T-cell (primary cell): ENCODE measurements at places on chromosomes 12 and 14.

DNA sequence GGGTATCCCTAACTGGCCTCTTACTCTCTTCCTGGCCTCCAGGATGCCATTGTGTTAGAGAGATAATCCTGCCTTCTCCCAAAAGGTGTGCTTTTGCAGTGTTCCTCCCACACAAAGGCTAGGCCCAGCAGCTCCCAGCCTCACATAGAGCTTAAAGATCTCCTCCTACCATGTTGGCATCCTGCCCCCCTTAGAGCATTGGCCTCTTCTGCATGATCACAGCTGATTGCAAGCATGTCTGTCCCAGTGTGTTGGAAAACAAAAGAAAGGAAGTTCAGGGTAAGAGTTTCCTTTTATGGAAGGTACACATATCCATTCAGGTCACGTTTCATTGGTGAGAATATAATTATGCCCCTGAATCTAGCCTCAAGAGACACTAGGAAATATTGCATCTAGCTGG, 405.4 kb downstream of the TMTC2 start:
- DNase-seq = no peak

- no peak for DNase-seq
Observed at GRCh38 chr12:69241438-69242092, 2.2 kb downstream of the CPSF6 start.

DNA sequence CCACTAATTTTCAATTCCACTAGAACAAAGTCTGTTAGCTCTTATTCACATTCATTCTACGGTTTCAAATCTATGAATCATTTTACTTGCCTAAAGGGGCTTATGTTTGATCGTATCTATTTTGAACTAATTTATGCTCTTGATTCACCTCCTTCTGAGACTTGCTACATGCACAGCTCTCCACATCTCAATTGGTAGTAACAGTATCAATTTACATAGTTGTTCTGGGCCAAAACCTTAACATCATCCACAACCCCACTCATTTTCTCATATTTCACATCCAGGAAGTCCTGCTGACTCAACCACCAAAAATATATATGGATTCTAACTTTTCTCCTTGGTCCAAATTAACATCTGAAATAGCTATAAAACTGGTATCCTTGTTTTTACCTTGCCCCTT, 208.6 kb downstream of the RASSF9 start:
- DNase-seq = no peak

DNA sequence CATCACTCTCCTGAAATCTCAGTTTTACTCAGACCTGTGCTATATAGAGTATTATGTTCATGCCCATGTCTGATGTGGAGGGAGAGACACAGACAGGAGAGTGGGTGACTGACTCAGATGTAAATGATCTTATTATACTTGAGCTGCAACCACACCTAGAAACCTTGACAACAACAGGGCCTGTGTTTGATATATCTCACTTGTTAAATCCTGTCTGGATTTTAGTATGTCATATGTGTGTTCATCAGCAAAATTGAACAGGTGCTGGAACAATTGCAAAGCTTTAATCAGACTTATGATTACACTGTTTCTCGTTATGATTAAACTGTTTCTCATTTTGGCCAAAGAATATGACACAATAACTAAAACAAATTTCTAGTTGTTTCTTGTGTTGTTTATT, 37.7 kb downstream of the DIP2B start:
- DNase-seq = no peak
